ENCODE measurements at places on chromosomes 11 and 22. TPM values are rescaled to one million over a fixed set of nuclear protein-coding genes. Genes with fewer than 3 reads are reported as not detected.
A peak's percentile ranks its signal among the peaks of the same experiment; 100 is the strongest.

GRCh38 chr11:117606211-117606610 is 190.8 kb downstream of the DSCAML1 start:
- no peak for DNase-seq

DNA sequence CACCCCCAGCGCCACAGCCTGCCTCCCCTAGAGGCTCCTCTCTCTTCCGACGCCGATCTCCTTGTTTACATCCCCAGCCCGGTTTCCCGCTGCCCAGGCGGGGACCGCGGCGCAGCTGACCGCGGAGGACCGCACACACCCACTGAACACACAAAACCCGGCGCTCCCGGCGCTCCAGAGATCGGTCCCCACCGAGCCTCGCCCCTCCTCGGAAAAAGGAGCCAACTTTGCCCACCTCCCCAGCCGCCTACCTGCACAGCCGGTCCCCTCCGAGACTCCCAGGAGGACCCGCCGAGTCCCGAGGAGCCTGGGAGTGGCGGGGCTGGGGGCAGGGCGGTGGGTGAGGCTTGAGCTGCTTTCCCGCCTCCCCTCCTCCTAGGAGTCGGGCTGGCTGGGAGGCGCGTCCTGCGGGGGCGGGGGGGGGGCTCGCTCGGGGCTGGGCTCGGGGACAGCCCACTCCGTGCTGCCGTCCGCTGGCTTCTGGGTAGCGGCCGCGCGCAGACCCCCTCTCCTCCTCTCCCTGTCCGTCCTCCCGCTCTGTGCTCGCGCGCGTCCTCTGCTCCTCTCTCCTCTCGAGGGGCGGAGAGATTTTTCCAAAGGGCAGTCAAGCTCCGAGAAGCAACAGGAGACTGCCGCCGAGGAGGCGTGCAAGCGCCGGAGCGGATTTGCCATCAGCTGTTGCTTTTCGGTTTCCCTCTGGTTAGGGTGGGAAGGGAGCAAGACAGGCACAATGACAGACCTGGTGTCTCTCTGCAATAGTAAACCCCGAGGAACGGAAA is at the start of gene FXYD6:
Gene FXYD6, minus strand, starts transcription at position 318 of the 779 bp plus-strand sequence. CDS start 33,882 bp downstream, outside the sequence.
- no peak for DNase-seq

The PLAAT2 gene
- polyA plus RNA-seq = not detected

DNA sequence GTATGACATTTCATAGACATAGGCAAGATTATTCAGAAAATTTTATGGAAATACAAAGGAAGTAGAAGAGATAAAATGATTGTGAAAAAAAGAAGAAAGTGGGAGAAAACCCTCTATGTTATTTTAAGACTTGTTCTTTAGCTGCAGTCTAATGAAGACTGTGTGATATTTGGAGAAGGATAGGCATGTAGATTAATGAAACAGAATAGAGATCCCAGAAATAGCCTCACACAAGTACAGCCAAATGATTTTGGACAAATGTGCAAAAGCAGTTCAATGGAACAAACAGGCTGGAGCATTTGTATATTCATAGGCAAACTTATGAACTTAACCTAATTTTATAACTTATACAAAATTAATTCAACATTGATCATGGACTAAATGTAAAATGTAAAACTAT is 14.3 kb downstream of the ANO5 start:
- DNase-seq = no peak

DNA sequence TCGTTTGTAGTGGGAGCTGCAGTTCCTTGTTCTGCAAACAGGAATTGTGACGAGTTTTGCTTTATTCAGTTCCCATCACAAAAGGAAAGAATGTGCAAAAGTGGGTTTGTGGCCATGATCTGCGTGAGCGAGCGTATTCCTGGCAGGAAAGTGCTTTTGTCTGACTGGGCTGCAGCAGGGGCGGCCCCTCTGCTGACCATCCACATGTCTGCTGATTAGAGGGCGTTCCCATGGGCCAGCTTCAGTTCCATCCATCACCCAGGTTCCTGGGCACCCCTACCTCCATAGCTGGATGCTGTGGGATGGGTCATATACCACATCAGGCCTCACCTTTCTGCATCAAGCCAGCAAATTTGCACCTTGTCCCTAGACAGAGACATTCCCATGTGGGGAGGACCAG is 28.9 kb upstream of the GAL start:
- DNase-seq = no peak

The CLMP gene
- polyA plus RNA-seq = 0.83 TPM

The PRG3 gene
- not detected for polyA plus RNA-seq

GRCh38 chr11:36210529-36210928 is 78.7 kb downstream of the COMMD9 start:
- no peak for DNase-seq

The C22orf42 gene
- not detected for polyA plus RNA-seq

- DNase-seq = no peak
These were observed 288.2 kb downstream of the MIAT start for GRCh38 chr22:26945565-26945964.

- no peak for DNase-seq
These were observed 1780.5 kb downstream of the LRRC4C start for GRCh38 chr11:39678996-39679395.

DNA sequence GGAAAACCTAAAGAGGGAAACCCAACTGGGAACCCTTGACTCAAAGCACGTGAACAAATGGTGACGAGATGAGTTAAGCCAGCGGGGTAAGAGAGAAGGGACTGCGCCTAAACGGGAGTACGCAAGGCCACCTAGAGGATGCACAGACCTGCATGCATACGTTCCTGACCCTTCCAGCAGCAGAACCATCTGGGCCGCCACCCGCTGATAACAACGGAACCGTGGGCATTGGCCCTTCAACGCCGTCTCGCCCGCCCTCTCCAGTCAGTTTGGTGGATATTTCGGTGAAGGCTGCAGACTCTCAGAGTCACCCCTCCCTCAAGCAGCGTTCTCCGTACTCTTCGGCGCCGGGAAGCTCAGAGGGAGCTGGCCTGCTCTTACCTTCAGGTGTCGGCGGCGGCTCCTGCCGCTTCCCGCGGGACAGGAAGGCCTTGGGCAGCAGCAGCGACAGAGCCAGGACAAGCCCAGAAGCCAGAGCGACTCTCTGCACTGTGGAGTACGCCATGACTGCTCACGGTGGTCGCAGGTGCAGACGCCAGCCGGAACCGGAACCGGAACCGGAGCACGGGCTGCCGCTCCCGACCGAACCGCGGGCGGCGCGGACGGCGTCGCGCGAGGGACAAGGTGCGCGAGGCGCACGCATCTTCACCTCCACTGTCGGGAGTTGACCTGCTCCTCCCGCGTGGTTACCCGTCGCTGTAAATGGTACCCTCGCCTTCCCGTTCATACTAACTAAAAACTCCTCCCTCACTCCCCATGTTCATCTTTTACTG is at the start of gene RIC3:
Gene RIC3, minus strand, starts transcription at position 541 of the 773 bp plus-strand sequence. Its CDS starts 36 bp downstream, at position 505.
- DNase-seq = peak; percentile 71

- DNase-seq = no peak
These were observed 55.9 kb downstream of the SEZ6L start for GRCh38 chr22:26225207-26225606.

- no peak for DNase-seq
These were observed 17.0 kb upstream of the FAM181B start for GRCh38 chr11:82750643-82751139.

The RAB36 gene
- polyA plus RNA-seq = not detected

GRCh38 chr22:28802595-28803123 is 2.3 kb upstream of the XBP1 start:
- no peak for DNase-seq

The SLC7A4 gene
- not detected for polyA plus RNA-seq

GRCh38 chr11:77088236-77089003 is 14.2 kb upstream of the OMP start:
- DNase-seq = peak; percentile 41

DNA sequence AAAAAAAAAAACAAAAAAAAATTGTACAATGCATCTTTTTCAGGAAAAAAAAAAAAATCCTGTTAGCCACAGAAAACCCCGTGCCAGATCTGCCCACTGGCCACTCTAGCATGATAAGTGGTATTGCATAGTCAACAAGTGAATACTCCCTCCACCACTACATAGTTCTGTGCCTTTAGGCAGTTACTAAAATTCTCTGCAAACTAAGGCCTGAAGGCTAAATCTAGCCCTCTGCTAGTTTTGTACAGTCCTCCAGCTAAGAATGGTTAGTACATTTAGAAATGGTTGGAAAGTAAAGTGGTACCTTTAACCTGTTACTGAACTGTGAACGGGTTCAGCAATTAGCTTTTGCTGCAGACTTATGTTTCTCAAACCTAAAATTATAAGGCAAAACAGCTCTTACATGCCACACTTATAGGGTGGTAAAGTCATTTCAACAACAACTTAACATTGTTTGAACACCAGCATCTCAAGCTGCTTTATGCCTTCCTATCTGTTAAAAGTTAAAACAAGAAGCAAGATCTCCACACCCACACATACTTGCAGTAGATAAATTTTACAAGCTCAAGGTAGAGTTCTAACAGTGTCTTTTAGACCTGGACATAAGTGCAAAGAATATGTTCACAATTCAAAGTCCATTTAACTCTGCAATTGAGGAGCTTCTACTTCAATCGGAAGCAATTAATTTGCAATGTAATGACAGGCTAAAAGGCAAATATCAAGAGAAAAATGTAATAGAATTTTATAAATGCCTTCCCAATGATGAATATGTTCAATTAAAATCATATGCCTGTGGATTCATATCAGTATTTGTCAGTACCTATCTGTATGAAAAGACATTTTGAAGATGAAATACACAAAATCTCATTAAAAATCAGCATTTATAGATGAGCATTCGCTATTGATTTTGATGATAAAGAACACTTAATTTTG is 7.3 kb downstream of the C11orf71 start:
- no peak for DNase-seq

- no peak for DNase-seq
These were observed 38.4 kb downstream of the AMBRA1 start for GRCh38 chr11:46555267-46556054.

The SAA4 gene
- not detected for polyA plus RNA-seq

DNA sequence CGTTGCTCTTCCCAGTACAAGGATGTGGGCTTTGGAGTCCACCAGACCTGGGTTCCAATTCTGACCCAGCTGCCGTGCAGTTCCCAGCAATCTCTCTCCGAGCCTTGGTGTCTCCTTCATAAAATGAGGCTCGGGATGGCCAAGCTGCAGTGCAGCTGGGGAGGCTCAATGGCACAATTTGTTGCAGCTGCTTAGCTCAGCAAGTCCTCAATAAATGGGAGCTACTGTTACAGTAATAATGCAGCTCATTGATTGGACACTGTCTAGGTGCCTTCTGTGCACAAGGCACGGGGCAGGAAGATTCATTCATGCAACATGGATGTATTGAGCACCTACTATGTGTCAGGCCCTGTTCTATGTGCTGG is 37.1 kb downstream of the SHISAL1 start:
- DNase-seq = peak; percentile 19

DNA sequence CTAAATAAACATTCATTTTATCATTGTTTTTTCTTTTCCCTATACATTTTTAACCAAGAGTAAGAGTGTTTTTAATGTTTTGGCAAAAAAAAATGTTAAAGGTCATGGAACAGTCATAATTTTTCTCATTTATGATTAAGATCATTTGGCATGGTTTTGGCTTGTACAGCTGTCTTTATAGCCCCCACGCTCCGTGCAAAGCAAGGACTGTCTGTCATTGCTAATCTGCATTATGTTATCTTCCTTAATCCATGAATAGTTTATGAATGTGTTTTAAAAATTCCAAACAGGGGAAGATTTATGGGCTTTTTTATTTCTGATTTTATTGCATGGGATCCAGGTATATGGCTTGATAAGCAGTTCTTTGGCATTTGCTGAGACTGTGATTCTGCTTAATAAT is 28.1 kb downstream of the PGM2L1 start:
- DNase-seq = no peak

The CARD10 gene
- polyA plus RNA-seq = 4.1 TPM

The SPDYC gene
- polyA plus RNA-seq = not detected

DNA sequence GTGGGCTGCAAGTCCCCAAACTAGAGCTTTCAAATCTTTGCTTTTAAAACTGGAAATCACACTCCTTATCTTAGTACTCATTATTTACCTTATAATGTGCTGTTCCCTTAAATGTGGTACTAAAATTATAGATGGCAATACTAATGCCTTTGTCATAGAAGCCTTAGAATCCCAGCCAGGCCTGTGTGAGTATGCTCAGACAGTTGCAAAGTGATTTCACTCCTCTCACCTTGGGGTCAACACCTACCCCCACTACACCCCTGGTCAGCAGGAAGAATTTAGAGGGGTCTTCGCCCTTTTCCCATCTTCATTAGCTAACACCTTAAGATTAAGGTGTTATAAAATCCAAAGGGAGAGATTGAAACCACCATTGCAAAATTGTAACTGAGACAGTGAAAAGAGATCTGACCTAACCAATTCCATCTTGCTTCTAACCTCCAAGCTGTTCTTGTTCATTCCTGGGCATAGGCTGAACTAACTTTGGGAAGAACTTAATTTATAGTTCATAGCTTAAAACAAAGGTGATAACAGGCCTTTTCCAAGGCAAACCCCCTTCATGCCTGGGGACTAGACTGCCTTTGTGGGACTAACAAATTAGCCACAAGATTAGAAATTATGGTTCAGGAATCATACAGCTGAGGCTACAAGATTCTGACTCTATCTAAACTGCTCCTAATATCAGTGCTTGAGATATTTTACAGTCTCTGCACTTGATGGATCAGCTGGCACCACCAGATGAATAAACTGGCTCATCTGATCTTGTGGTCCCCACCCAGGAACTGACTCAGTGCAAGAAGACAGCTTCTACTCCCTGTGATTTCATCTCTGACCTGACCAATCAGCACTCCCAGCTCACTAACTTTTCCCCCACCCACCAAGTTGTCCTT is 10.4 kb upstream of the MRPL17 start:
- no peak for DNase-seq

GRCh38 chr11:36333897-36334296 is 37.8 kb downstream of the PRR5L start:
- DNase-seq = no peak

DNA sequence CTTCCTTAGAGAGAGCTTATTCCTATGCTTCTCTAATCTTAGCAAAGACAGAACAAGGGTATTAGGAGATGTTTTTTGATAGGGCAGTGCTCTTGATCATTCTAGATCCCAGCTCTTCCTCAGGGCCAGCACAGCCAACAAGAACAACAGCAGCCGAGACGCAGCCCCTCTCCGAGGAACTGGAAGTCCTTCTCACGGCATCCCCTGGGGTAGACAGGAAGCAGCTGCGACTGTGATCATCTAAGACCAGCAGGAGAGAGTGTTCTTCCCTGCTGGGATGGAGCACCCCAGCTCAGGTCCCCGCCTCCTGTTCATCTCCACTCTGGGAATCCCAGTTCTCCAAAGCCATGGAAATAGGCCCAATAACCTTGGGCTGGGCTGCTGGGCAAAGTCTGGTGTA is 29.6 kb downstream of the IRAG1 start:
- peak; percentile 67 for DNase-seq

The CCDC73 gene
- not detected for polyA plus RNA-seq

DNA sequence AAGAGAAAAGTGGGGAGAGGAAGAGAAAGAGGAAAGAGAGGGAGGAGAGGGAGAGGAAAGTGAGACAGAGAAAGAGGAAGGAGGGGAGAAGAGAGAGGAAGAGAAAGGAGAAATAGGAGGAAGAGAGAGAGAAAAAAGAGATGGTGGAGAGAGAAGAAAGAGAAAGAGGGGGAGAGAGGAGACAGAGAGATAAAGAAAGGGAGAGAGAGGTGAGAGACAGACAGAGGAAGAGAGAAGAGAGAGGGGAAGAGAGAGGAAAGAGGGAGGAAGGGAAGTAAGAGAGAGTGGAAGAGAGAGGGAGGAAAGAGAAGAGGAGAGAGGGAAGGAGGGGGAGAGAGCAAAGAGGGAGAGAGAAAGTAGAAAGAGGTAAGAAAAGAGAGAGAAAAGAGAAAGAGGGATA is 9.4 kb upstream of the SEZ6L start:
- DNase-seq = no peak

GRCh38 chr11:65471447-65471891 is 27.4 kb upstream of the MALAT1 start:
- DNase-seq = peak; percentile 94
